ENCODE measurements at places on chromosomes 6 and 20.

DNA sequence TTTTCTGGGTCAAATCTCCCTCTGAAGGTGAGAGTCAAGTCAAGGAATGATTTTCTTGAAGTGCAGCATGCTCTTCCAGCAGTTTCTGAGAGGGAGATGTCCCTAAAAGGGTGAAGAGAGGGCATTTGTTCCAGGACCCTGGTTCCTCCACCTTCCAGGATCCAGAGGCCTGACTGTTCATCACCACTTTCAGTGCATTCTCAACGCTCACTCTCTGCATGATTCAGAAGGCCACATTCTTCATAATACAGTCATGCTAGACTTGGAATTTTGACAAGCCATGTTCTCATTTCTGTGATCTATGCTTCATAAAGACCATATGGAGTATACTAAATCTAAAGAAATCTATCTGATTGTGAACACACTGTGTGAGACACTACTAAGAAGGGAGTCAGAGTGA lies 85.1 kb downstream of the PDE7B start:
- no peak for DNase-seq

DNA sequence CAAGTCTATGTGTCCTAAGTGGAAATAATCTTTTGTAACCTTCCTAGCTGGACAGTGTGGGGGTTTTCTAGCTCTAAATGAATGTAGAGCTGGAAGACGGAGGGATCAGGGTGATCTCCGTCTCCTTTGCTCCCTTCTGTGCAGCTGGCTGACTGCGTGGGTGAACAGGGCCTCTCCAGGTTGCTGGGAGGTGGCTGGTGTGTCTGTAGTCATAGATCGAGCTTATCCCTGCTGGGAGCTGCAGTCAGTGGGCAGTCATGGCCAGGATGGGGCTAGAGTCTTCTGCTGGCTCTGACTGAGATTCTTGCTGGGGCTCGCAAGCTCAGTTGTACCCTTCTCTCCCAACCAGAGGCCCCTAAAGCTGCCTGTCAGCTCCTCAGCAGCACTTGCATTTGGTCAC lies 6.4 kb downstream of the SEC23B start:
- DNase-seq: no peak

DNA sequence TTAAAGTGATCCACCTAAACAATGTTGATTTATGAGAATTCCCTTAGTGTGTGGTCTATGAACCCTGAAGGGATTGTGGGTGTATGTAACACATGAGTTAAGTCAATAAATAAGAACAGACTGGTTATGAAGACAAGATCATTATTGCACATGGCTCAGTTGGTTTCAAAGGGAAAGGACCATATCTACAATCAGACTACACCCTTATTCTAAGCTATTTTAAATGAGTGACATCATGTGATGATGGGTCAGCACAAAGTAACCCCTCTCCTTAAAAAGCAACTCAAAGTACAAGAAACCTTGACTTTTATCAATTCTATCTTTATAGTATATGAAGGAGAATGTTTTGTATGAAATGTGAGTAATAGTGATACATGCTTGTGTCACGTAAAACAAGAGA lies 15.3 kb upstream of the ZSCAN23 start:
- no peak for DNase-seq

DNA sequence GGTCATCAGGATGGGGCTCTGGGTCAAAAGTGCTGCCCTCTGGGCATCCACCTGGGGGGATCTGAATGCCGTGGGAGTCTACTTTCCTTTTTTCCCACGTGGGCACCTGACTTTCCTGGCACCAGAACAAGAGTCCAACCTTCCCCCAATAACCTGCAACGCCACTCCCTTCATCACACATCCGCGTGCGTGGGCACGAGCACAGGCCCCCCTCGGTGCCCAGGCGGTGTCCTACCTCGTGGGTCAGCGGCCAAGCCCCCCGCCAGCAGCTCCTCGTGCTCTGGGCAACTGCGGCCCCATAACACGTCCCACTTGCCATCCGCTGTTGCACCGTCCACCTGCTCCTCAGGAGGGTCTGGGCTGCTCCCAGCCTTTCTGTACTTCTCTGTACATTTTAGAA lies 87.0 kb downstream of the YTHDF1 start:
- no peak for DNase-seq

- no peak for DNase-seq
These were observed 376.1 kb downstream of the UTRN start for GRCh38 chr6:144661116-144661806.

GRCh38 chr6:66948106-66948505 lies 1241.1 kb upstream of the EYS start:
- no peak for DNase-seq

GRCh38 chr6:137216875-137217553 lies 2.2 kb downstream of the IFNGR1 start:
- no peak for DNase-seq

DNA sequence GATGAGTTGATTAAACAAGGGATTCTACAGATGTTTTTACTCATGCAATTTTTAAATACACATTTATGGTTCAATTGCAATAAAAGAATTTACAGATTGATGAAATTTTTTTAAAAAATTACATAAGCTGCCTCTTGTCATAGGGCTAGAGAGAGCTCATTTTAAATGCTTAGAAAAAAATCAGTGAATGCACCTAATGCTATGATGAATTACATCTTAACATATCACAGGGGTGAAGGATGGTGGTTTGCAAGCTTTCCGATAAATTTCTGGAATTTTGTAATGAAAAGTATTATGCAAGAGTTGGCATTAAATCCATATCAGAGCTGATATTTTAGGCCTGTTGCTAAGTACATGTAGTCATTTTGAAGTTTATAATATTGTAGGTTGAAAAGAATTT lies 29.6 kb downstream of the DSE start:
- DNase-seq: no peak

GRCh38 chr6:43223175-43223574 lies 6.1 kb downstream of the DNPH1 start:
- no peak for DNase-seq

GRCh38 chr20:62197801-62198200 lies 15.0 kb downstream of the MTG2 start:
- DNase-seq: no peak

DNA sequence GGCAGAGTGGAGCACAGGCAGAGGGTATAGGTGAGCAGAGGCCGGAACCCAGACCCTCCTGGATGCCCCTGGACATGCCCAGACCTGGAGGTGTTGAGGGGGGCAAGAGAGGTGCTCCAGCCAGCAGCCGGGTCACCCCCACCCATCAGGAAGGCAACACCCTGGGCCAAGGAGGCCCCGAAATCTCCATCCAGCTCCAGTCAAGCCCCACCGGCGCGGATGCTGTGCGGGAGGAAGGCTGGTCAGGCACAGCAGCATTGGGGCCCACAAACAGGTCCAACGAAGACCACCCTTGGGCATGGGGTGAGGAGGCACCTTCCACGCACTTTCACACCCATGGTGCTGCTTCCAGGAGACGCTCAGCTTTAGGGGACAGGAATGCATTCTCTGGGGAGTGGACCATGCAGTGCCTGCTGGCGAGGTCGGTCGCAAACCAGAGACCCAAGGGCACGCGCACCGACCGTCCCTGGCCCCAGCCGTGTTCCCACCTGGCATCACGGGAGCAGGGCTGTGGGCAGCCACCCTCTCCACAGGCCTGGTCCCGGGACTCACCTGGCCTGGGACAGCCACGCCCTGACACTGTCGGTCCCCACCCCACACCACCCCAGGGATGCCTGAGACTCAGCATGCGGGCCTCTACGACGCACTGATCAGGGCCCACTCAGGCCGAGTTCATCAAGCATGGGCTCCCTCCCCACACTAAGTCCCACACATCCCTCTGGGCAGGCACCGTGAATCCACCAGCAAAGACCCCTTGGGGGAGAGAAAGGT lies 43.6 kb upstream of the ZBP1 start:
- DNase-seq: no peak

- no peak for DNase-seq
These were observed 132.7 kb upstream of the JAG1 start for GRCh38 chr20:10806539-10806938.

DNA sequence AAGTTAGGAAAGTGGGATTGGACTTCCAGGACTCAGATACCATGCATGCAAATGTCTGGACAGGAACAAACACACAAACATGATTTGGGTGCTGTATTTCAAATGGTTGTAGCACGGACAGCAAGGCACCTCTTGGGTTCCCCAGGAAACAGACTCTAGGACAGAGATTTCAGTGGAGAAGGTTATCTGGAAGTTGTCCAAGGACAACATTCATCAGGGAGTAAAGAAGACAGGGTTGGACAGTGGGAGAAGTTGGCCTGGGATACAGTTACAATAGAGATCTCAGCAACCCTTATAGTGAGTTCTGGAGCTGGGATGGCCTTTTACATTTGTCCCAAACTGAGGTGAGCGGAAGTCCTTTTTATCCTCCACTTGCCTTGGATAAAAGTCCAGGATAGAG lies 19.8 kb upstream of the TINAG start:
- DNase-seq: no peak

- no peak for DNase-seq
These were observed 852 bp downstream of the GMNN start for GRCh38 chr6:24775520-24776058.

DNA sequence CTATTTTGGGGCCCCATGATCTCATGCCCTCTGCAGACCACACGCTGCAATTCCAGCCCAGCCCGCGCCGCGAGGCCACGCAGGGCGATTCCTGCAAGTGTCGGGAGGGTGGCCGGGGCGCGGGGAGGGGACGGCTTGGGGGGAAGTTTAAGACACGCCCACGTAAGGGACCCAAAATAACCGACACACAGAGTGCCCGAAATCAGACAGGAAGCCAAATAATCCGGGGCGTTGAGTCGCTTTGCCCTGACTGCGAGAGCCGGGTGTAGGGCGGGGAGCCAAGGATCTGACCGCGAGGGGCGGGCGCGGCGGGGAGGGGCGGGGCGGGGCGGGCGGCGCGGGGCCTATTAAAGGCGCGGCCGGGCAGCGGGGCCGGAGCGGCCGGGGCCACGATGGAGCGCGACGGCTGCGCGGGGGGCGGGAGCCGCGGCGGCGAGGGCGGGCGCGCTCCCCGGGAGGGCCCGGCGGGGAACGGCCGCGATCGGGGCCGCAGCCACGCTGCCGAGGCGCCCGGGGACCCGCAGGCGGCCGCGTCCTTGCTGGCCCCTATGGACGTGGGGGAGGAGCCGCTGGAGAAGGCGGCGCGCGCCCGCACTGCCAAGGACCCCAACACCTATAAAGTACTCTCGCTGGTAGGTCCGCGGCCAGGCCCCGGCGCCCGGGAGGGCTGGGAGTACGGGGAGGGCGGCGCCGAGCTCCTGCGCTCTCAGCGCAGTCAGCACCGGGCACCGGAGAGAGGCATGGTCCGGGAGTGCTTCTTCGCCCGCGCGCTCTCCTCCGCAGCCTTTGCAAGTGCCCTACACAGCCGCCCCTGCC lies at the start of gene ENPP1:
ENPP1 (plus strand) TSS at position 377 of the 816 bp plus-strand sequence; CDS start at position 393, 16 bp downstream.
- DNase-seq: peak; percentile 54

DNA sequence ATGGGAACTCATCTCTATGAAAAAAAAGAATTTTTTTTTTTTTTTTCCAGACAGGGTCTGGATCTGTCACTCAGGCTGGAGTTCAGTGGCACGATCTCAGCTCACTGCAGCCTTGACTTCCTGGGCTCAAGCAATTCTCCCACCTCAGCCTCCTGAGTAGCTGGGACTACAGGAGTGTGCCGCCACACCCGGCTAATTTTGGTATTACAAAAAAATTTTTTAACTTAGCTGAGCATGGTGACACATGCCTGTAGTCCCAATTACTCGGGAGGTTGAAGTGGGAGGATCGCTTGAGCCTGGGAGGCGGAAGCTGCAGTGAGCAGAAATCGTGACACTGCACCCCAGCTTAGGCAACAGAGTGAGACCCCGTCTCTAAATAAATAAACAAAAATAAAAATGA lies 7.5 kb downstream of the DEF6 start:
- DNase-seq: no peak

DNA sequence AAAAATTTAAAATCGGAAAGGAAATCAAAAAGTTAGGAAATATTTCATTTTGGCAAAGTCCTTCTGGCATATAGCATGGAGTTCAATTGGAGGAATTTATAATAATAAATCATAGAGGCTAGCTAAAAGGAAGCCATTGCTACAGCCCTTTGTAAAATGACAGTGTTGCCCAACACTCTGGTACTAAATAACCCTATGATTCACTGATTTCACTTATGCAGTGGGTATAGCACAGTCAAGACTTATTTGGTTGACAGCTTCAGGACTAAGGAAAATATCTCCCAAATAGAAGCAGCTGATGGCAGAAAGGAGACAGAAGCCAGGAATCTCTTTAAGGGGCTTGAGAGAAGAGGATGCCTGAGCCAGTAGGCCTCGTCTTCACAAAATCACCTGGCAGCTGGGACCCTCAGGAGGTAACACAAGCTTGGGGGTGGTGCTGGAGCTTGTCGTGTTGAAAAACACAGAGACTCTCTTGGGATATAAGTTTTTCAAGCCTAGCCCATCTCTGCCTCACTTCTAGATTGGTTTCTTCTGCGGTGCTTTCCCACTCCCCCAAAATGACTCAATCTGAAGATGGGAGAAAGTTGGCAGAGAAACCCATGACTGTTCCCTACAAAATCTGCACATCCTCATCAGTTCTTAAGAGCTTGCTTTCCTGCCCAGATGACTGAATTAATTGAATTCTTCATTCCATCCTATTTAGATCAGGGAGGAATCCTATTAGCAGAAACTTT lies 38.4 kb upstream of the EYA4 start:
- no peak for DNase-seq

DNA sequence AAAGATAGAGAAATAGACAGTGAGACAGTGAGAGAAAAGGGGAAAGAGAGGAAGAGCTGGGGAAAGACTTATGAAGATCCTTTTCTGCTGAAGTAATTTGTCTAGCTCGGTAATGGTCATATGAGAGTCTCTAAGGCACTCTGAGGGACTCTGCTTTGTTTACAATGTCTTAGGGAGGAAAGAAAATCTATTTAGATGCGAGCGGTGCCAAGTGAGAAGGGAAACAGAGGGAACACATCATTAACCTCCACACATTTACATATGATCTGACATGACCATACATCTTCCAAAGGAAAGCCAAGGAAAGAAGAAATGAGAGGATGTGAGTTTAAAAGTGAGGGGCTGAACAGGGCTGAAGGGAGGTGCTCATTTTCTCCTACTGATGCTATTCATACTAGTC lies 862.3 kb upstream of the CITED2 start:
- DNase-seq: no peak

DNA sequence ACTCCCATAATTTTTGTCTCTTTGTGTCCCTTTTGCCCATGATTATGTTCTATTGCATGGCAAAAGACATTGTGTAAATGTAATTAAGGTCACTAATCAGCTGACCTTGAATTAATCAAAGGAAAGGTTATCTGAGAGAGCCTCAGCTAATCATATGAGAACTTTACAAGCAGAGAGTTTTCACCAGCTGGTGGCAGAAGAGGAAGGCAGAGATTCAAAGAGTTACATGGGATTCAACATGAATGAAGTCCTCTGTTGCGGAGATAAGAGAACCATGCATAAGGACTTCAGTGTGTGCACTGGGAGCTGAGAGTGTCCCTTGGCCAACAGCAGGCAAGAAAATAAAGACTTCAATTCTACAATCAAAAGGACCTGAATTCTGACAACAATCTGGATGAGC lies 494.1 kb upstream of the ARID1B start:
- DNase-seq: no peak

DNA sequence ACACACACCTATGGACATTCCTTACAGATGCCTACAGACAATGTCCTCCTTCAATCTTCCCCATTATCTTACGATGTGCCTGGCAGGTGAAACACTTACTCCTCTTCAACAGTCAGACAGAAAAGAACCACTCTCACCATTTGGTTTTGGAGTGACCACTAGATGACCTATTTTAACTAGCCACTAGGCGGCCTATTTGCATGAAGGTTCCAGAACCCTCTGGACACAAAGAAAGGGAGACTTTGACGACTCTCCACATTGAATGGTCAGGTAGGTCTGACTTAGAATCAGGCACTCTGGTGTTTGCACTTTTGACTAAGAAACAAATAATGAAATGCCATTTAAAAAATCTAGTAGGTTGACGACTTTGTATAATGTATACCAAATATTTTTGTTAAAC lies 42.0 kb downstream of the PNLDC1 start:
- no peak for DNase-seq
